IMR-90 (cell line): ENCODE measurements at places on chromosomes 13 and 19. TPM values are rescaled to one million over a fixed set of nuclear protein-coding genes. Genes with fewer than 3 reads are reported as not detected.

- no peak for DNase-seq
Observed at GRCh38 chr13:36146511-36147269, 15.5 kb upstream of the DCLK1 start.

GRCh38 chr19:3897936-3898335, 17.5 kb downstream of the ATCAY start:
- DNase-seq = no peak

The CRLF1 gene
- 0.18 and 0.28 TPM in 2 replicates for total RNA-seq

GRCh38 chr13:84630476-84630875, 748.2 kb upstream of the SLITRK1 start:
- DNase-seq = no peak

The ZNF878 gene
- total RNA-seq = 0.28 and 0.36 TPM in 2 replicates

- DNase-seq = no peak
Observed at GRCh38 chr13:98272549-98272948, 95.5 kb upstream of the RNF113B start.

The TMC4 gene
- total RNA-seq = 0.28 and 0.72 TPM in 2 replicates

GRCh38 chr19:30488191-30488590, 116.0 kb downstream of the ZNF536 start:
- DNase-seq = no peak

DNA sequence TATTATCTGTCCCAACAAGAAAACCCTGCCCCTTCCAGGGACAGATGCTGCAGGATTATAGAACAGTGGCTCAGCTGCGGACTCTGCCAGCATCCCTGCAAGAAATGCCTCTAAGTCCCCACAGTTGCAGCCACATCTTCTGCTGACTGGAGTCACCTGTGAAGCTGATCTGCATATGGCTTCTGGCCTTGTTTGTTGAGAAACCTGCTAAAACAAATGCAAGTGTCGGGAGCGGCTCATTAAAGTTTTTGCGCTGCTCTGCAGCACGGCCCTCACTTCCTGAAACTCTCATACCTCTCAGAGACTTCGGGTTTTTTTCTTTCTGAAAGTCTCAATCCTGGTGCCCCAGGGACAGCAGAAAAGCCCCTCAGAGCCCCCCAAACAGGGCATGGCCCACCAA, 725.0 kb downstream of the UQCRFS1 start:
- no peak for DNase-seq

DNA sequence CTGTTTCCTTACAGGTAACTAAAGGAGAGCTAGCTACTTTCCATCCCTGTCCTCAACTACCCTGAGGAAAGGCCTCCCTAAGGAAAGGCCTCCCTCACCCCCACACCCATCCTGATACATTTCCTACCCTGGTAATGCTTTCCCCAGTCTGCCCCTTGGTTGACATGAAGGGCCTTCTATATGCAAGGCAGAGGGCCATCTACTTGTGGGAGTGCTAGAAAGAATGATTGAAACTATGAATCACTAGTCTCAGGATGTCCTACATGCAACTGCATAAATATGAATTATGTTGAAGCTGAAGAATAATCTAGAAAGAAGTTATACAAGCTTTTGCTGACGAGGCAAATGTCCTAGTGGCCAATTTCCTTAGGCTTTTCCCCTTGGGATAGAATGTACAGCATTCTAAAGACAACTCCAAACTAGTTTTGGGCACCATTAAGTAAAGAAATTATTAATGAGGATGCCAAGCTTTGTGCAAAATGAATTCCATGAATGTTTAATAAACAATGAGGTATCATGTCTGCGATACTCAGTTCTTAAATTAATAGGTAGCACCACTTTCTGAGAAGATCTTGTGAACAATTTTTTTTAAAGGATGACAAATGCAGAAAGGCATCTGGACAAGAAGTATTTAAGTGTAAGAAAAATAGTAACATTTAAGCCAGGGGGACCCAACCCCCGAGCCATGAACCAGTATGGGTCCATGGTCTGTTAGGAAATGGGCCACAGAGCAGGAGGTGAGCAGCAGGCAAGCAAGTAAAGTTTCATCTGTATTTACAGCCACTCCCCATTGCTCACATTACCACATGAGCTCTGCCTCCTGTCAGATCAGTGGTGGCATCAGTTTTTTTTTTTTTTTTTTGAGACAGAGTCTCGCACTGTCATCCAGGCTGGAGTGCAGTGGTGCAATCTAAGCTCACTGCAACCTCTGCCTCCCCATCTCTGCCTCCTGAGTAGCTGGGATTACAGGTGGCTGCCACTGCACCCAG, 223.0 kb downstream of the LHFPL6 start:
- peak; percentile 21 for DNase-seq

The CD70 gene
- not detected in 2 replicates for total RNA-seq

- DNase-seq = no peak
Observed at GRCh38 chr19:16944626-16945363, 56.0 kb downstream of the F2RL3 start.

The KLK2 gene
- not detected in 2 replicates for total RNA-seq

GRCh38 chr19:17889609-17890214, 18.0 kb downstream of the SLC5A5 start:
- peak; percentile 37 for DNase-seq

DNA sequence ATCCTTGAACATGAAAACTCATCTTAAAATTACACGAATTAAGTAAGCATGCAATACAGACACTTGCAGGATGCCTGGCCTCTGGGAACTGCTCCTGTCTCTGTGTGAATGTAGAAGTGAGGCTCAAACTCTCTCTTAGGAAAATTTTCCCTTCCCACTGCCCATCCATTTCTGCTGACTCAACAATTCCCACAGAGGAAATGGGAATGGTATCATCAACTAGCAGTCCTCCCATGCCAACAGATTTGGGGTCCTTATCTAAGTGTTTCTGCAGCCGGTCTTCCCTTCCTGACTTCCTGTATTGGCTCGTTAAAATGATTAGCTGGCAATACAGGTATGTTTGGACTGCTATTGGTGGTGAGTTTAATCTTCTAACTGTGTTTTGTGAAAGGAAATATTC, 85.8 kb downstream of the DOCK9 start:
- DNase-seq = no peak

The AXL gene
- total RNA-seq = 444 and 466 TPM in 2 replicates

The TEX26 gene
- total RNA-seq = not detected in 2 replicates

- DNase-seq = no peak
Observed at GRCh38 chr19:8567522-8568172, 9.6 kb downstream of the MYO1F start.

- DNase-seq = no peak
Observed at GRCh38 chr19:20165971-20166592, 932 bp upstream of the ZNF486 start.

DNA sequence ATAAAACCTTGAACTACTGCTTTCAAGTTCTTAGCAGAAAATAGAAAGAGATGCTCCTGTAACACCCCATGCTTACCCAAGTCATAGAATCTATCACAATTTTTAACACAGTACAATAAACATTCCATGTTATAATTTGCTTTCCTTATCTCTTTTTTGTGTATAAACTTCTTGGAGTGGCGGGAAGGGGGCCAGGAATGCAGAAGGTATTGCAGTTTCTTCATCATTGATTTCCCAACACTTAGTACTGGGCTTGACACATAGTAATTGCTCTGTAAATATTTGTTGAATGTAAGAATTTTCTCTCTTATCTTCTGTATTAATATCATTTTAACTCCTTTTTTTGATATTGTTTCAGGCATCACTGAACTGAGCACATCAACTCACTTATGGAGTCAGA, 535.8 kb downstream of the KCTD12 start:
- peak; percentile 16 for DNase-seq

The NCAN gene
- not detected in 2 replicates for total RNA-seq

The RAB3A gene
- 2.8 and 3.0 TPM in 2 replicates for total RNA-seq

- no peak for DNase-seq
Observed at GRCh38 chr13:60689076-60689475, 292.1 kb downstream of the TDRD3 start.

The PRTN3 gene
- total RNA-seq = not detected in 2 replicates

The ANKLE1 gene
- total RNA-seq = under 0.01 and 0.28 TPM in 2 replicates

- no peak for DNase-seq
Observed at GRCh38 chr13:49908637-49909036, 27.5 kb downstream of the SPRYD7 start.

DNA sequence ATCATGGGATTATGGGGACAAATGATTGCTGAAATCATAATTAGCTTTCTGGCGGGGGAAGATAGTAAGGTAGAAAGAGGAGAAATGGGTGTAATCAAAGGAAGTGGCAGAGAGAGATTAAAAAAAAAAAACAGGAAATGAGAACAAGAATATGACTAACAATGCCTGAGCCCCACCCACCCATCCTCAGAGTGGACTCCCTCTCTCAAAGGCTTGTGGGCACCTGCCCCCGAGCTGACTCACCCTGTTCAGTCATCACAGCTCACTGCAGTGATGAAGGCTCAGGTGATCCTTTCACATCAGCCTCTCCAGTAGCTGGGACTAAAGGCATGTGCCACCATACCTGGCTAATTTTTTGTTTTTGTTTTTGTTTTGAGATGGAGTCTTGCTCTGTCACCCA, 26.4 kb upstream of the TPT1 start:
- DNase-seq = peak; percentile 94

The MCEMP1 gene
- not detected in 2 replicates for total RNA-seq

GRCh38 chr19:23415561-23416191, 20.4 kb upstream of the ZNF91 start:
- no peak for DNase-seq

DNA sequence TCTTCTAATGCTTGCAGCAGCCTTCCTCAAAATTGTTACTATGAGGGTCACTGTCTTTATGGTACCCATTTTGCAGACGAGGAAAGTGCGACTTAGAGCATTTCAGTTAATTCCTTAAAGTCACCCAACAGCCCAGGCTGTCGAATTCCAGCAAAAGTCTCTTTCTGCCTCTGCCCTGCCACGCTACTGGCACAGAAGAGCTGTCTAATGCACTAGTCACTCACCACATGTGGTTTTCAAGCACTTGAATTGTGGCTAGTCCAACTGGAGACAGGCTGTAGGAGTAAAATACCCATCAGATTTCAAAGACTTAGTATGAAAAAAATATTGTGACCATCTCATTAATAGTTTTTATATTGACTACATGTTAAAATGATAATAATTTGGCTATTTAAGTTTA, 1.7 kb downstream of the FPR1 start:
- no peak for DNase-seq

DNA sequence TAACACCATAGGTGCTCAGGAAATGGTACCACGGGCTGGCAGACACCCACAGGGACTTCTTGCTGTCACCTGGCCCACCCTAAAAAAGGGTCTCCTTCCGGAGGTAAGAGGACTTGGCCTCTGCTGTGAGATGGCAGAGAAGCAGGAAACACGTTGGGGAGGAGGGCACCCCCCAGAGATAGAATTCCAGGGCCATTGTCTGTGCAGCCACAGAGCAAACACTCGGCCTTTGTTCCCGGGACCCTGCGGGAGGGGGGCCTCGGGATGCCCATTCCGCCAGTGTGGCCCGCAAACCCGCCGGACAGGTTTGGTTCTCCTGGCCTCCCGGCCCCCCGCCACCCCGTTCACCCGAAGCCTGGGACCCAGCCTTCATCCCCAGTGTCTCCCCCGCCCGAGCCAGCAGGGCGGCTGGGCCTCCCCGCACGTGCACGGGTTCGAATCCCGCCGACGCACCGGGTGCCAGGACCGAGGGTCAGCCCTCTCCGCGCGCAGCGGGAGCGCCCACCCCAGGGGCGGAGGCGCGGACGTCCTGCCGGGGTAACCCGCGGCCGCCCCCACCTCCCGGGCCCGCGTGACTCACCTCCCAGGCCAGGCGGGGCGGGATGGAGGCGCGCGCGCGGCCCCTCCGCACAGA, 714 bp downstream of the PLPP2 start:
- no peak for DNase-seq

- DNase-seq = peak; percentile 52
Observed at GRCh38 chr13:44050450-44051063, 170.9 kb downstream of the LACC1 start.

DNA sequence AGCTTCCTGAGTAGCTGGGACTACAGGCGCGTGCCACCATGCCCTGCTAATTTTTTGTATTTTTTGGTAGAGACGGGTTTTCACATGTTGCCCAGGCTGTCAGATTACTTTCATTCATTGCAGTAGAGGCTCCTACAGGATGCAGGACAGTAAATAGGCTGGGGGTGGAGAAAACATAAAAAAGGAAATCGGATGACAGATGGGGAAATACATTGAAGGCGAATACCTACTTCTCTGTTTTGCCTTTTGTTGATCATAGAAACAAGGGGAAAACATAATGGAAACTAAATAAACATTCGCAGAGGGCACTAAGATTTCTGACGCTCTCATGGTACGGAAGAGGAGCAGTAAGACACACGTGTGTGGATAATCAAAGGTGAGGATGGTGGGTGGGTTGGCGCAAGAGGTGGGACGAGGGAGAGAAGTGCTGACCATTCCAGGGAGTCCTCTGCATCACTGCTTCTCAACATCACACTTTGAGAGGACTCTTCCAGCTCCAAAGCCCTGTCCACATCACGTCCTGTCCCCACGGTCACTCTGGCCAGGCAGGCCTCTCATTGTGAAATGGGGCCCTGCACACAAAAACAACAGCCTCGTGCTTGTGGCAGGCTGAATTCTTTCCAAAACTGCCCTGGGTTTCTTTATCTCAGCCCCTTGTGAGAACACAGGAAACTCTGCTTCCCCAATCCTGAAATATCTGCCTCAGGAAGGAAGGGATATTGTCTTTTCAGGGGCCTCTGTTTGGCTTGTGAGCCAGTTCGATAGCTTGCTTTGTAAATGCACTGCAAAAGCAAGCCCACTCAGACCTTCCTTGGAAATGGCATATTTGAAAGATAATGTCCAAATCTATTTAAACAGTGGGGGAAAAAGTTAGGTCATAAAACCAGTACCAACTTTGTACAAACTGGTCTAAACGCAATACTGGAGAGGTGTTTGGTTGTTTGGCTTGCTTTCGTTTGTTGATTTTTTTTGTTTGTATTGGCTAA, 188.5 kb downstream of the FOXO1 start:
- DNase-seq = no peak

- DNase-seq = peak; percentile 64
Observed at GRCh38 chr13:20159646-20160305, 1.1 kb downstream of the GJA3 start.

GRCh38 chr19:21587549-21587948, 82.1 kb downstream of the ZNF429 start:
- no peak for DNase-seq

The ZNF524 gene
- total RNA-seq = 2.3 and 2.8 TPM in 2 replicates

DNA sequence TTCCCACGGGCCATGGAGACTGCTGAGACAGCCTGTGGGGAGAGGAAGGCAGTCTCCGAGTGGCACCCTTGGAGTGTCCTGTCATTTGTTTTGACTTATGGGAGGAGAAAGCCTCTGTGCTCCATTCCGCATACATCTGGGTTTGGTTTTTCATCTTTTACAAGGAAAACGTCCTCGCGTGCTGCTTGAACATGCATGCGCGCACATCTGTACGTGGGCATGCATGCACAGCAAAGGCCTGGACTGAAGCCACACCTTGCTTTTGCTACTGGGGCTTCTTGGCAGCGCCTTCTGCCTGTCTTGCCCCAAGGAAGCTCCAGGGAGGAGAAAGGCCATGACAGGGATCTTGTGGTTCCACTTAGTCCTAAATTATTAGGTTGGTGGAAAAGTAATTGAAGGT, 44.0 kb downstream of the SUGP2 start:
- DNase-seq = no peak
